ENCODE measurements at places on chromosomes 1 and 21.

DNA sequence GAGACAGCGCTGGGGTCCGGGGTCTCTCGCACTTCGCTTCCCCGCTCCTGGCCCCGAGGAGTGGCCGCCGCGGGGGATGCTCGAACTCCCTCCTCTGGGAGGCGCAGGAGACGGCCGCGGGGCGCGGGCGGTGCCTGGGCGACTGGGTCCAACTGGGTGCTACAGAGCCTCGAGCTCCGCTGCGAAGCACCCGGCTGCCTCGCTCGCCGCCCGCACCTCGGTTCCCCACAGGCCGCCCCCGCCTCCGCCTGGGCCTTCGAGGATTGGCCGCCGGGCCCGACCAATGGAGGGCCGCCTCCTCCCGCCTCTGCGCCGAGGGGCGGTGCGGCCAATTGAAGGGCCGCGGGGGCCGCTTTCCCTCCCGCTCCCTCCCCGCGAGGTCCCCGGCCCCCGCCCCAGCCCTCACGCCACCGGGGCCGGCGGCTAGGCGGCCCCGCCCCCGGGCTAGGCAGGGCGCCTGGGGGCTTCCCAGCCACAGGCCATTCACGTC lies at the start of gene CNN3:
Gene CNN3 (minus strand): TSS at position 196 of the 490 bp plus-strand sequence. CDS start 216 bp downstream, outside the sequence.
- peak; percentile 92 for ATAC-seq

- no peak for ATAC-seq
These were observed 38.2 kb downstream of the SLC9A1 start for GRCh38 chr1:27116697-27117096.

- no peak for ATAC-seq
These were observed 17.7 kb downstream of the COL6A2 start for GRCh38 chr21:46115441-46116188.

GRCh38 chr21:17128132-17128531 lies 384.7 kb upstream of the CXADR start:
- ATAC-seq = no peak

DNA sequence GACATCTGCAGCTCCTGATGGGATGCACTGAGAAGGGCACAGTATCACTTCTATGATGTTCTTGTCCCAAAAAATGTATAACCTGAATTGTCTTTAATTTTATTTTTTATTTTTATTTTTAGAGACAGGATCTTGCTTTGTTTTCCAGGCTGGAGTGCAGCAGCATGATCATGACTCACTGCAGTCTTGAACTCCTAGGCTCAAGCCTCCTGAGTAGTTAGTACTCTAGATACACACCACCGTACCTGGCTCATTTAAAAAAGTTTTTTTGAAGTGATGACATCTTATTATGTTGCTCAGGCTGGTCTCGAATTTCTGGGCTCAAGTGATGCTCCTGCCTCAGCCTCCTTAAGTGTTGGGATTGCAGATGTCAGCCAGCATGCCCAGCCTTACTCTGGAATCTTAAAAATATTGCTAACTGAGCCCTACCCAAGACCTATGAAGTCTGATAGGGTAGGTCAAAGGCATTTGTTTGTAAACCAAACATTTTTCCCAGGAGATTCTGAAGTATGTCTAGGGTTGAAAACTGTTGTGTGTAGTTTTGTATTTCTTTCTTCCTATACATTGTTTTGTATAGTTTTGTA lies 68.9 kb downstream of the ATF6 start:
- ATAC-seq = peak; percentile 43

DNA sequence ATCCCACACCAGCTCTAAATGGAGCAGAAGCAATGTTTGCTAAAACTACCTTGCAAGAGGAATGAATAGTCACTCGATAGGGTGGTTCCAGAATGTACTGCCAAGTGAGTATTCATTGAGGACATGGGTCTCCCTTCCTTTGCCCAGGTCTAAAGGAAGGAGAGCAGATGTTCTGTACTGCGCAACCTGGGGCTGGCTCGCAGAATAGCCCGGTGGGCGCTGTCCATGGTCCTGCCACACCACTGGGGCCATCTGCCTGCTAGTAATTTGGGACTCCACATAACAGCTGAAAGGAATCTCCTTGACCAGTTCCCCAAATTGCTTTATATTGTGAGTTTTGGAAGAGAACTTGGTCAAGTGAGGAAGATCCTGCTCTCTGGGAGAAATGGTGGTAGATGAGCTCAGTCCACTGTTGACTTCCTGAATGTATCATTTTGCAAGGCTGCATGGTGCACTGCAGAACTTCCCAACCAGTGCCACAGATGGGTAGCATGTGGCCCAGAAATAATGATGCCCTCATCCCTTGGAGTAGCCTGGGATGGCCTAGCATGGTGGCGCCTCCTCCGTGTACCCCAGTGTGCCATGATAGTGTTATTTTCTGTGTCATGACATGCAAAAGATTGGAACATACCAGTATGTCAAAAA lies 5.7 kb downstream of the SLC6A17 start:
- peak; percentile 70 for ATAC-seq

DNA sequence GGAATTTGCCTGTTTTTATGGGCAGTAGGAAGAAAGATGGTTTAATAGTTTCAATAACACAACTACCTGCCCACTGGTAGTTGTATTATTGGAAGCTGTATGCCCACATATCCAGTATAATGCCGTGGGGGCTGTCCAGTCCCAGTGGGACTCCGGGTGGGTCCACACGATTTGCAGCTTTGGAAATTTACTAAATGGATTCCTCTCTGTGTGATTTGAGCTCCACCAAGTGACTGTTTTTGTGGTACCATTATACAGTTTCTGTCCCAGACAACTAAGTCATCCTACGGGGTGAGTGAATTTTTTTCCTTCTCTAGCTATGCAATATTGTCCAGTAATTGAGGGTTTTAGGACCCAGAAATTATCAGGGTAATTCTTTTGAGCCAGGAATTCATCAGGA lies 86.8 kb downstream of the PLA2G4A start:
- no peak for ATAC-seq

- ATAC-seq = no peak
These were observed 13.9 kb upstream of the PRELP start for GRCh38 chr1:203461717-203462116.

DNA sequence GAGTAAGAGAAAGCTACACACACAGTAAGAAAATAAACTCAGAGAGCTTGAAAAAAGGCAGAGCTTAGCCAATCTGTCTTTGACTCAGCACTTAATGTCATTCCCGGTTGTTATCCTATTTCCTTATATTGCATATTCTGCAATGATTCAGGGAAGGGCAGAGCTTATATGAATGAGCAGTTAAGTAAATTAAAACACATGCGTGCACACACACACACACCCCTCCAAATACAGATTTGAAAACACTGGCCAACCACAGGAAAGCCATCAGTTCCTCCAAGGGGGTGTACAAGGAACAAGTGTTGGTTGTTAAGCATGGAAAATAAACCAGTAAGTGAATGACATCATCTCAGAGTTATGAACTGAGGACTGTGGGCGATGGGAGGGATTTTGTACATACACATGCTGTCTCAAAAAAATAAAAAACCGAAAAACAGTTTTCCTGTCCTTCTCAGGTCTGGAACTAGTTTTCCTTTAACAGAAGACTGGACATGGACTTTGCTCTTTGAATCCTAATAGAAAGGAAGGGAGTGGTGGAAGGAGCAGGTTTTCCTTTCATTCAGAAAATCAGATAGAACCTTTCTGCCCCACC lies 1.0 kb downstream of the IQGAP3 start:
- peak; percentile 81 for ATAC-seq

- ATAC-seq = no peak
These were observed 40.8 kb upstream of the HEATR1 start for GRCh38 chr1:236645016-236645680.

DNA sequence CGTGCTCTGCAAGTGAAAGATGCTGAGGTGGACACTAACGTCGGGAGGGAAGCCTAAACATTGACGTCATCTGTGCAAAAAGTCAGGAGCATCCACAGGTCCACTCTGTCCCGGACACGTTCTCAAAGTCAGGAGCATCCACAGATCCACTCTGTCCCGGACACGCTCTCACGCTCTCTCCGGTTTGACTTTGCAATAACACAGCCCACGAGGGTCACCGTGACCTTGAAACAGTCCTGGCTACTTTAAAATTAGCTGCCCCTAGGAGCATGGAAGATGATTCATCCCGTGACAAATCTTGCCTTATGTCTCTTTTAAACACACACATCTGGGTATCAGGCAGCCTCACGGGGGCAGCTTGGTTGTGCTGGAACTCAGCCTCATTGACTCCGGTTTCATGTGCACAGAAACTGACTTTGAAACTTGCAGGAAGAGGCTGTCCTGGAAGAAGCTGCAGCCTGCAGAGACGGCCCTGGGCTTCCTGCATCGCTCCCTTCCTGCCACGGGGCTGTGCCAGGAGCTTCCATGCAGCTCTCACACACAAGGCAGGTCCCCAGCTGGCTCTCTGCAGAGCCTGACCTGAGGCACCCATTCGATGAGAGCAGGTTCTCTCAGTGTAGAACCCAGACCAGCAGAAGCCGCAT lies 18.1 kb upstream of the COL18A1 start:
- ATAC-seq = peak; percentile 92

- no peak for ATAC-seq
These were observed 1126.7 kb upstream of the ADGRL2 start for GRCh38 chr1:80673935-80674597.

DNA sequence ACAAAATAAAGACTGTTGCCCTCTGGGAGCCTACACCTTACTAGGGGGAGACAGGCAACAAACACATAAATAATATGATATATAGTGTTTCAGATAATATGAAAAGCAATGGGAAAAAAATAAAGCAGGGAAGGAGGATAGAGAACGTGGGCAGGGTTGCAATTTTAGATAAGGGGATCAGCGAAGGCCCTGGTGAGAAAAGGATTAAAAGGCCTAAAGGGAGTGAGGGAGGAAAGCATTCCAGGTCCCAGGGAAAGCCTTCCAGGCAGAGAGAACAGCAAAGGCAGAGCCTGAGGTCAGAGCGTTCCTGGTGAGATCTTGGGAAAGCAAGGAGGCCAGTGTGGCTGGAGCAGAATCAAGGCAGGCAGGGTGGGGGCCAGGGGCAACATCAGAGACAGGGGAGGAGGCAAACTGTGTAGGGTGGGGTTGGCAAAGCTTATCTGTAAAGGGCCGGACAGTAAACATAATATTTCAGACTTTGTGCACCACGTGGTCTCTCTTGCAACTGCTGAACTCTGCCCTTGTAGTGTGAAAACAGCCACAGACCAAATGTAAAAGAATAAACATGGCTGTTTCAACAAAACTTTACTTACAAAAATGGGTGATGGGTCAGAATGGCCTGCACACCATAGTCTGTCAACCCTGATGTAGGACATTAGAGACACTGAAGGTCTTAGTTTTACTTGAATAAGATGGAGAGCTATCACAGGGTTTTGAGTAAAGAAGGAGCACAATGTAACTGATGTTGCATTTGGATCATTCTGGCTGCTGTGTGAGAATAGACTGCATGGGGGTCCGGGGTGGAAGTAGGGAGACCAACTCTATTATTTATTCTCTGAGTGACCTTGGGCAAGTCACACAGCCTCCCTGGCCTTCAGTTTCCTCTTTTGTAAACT lies 13.3 kb upstream of the CPT2 start:
- ATAC-seq = no peak

DNA sequence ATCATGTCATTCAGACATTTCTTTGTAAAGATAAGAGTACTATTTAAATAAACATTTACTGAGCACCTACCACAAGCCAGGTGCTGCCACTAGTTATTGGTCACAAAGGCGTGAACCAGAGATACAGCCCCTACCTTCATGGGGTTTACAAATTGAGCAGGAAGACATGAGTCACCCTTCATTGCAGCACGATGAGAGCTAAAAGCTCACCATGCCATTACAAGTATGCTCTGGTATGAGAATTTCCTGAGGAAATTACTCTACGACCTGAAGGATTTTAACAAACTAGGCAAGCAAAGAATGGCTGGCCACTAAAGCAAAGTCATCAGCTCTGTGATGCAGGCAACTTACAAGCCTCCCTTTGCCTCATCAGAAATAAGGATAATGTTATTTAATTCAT lies 346.8 kb downstream of the BRINP2 start:
- no peak for ATAC-seq

GRCh38 chr1:219659005-219659600 lies 46.2 kb upstream of the ZC3H11B start:
- ATAC-seq = peak; percentile 40

GRCh38 chr1:51514733-51515132 lies 4.3 kb downstream of the EPS15 start:
- ATAC-seq = no peak

DNA sequence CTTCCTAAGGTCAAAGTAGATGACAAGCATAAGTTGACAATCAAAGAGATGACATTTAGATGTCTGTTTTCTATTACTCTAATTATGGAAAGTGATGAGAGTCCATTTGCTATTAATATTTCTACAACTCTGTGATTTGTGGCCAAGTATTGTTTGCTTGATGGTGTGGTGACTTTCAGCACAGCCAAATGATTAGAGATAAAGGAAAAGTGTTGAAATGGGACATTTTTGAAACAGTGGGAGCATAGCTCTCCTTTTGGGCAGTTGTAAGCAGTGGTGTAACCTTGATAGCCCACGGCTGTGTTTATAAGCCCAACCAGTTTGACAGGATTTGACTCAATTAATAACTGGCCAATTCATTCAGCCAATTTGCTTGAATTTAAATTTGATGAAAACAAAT lies 31.6 kb downstream of the ZC3H11B start:
- ATAC-seq = no peak

DNA sequence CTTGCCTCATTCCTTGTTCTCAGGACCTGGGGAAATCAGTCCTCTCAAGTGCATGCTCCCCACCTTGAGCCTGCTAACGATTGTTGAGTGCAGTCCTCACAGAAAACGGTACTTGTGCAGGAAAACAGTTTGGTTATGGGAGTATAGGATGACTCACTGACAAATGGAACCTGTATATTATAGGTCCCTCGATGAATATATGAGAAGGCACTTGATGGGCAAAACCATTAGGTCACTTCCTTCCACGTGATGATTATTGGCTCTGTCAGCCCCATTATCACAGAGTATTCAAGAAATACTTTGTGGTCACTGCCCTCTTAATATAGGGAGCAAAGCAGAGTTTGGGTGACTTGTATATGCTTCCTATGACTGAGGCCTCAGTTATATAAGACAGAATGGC lies 6.2 kb downstream of the CCDC17 start:
- ATAC-seq = peak; percentile 35

GRCh38 chr1:15354580-15354965 lies 55.1 kb upstream of the EFHD2 start:
- peak; percentile 11 for ATAC-seq

DNA sequence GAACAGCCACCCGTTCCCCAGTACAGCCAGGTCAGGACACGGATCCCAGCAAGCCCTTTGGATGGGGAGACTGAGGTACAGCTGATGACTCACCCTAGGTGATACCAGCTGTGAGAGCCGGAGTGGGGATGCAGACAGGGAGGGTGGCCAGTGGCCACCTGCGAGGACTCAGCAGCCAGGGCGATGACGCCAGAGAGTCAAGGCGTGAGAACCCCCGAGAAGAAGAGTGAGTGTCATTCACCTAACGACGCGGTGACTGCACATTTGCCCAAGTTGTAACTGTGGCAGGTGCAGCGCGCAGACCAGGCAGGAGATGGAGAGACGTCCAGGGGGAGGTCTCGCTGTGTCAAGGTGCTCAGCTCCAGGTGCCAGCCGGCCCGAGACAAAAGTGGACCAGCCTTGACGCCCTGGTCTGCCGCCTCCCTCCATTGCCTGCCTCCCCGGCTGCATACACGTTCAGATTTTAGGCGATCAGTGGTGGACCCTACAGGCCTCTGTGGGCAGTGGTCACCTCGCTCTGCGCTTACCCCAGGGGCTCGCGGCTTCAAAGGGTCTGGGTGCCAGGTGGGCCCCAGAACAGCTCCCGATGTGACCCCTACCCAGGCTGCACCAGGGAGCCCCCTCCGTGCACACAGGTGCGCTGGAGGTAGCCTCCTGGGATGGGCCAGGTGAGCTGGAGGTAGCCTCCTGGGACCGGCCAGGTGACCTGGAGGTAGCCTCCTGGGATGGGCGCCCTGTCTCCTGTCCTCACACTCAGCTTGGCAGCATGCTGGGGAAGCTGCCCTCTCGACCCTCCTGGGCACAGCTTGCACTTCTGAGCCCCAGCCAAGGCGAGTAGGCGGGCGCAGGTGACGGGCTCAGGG lies 11.9 kb downstream of the LRRC3 start:
- ATAC-seq = no peak

All from SK-N-SH treated with all-trans-retinoic acid at 6 μM for 48 hours (cell line).